Activated CD8-positive, alpha-beta T cell treated with anti-CD3 and anti-CD28 coated beads, Interleukin-2, amount 10 ng/mL, durations not matched to agents 7 days and 5 days (primary cell): ENCODE measurements at places on chromosomes 3 and 15.
A peak's percentile ranks its signal among the peaks of the same experiment; 100 is the strongest.

DNA sequence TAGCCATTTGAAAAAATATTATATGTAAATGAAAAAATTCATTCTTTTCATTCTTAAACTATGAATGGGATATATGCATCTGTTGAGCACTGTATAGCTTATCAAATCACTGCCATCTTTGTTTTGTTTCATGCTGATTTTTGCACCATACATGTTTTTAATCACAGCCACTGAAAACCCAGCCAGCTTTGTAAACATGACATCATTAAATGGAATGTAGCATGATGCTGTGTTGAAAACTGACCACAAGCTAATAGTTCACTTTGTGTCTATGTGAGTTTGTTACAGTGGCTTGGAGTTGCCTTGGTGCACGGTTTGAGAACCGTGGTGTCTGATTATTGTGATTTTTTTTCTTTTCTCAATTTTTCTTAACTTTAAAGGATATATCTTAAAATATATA lies 75.7 kb downstream of the GMPS start:
- DNase-seq, result no peak

- no peak for DNase-seq
These were observed 21.0 kb downstream of the PLXNB1 start for GRCh38 chr3:48408823-48409281.

- DNase-seq, result no peak
These were observed 189.9 kb upstream of the TMCO5A start for GRCh38 chr15:37744521-37744920.

- DNase-seq, result no peak
These were observed 207.0 kb downstream of the SUCLG2 start for GRCh38 chr3:67447393-67447792.

GRCh38 chr3:97821287-97821773 lies 481 bp upstream of the CRYBG3 start:
- DNase-seq, result peak; percentile 62

DNA sequence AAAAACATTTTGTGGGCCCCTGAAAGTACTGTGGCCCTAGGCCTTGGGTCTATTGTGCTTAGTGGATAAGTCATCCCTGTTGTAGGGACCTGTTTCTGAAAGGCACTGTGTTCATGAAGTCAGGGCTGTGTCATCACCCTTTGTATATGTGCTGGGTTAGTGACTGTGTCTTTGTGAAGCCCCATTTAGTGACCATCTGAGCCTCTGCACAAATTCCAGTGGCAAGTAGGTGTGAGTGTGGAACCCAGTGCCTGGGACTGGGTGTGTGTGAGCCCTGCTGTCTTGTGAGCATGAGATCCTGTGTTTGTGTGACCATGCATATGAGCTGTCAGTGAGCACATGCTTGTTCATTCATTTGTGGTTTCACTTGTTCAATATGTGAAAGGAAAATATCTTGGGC lies 1.2 kb upstream of the HYAL1 start:
- no peak for DNase-seq

DNA sequence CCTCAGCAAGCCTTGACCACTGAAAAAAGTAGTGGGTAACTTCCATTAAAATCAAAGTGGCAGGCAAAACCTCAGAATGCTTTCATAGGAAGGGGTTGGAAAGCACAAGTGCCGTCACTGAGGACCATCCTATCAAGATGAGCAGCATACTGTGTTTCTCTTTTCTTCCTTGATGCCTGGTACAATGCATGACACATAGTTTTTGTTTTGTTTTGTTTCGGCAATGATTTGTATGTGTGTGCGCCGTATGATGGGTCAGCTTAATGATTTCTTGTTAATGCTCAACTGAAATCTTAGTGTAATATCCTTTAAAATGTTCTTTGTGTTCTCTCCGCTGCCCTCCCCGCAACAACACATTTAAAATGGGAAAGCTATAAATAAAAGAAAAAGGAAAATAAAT lies 476.4 kb upstream of the KCNMB2 start:
- no peak for DNase-seq

GRCh38 chr3:107705046-107705445 lies 182.3 kb downstream of the BBX start:
- DNase-seq, result no peak

DNA sequence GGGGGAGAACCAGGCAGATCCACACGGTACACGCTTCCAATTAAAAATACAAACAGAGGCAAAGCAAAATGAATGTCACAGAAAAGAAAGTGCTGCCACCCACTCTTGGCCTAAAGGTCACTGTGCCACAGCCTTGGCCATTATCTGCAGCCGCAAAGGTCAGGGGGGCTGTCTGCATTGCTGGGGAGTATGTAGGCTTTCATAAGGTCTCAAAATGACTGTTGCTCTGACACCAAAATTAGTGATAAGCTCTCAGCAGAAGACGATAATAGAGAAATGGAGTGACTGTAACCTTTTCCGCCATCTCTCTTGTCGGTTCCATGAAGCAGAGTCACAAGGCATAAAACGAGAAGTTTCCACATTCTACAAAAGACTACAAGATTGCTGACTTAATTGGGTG lies 374.2 kb upstream of the ICE2 start:
- no peak for DNase-seq

DNA sequence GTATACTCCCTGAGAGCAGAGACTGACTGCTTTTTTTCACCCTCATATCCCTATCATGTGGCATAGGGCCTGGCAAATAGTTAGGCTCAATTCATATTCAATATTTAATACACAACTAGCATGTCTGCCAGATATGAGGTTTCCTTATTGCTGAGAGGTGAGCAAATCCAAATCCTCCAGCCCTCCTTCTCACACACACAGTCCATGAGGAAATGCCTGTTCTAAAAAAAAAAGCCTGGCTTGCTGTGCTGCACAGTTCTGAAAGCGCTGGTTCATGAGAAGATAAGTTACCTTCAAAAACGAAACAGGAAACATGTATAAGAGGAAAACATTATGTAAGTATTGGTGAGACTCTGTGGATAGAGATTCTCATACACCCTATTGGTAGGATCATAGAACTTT lies 15.5 kb upstream of the ACAP2 start:
- DNase-seq, result no peak

- DNase-seq, result no peak
These were observed 90.0 kb downstream of the GAP43 start for GRCh38 chr3:115713284-115713683.

GRCh38 chr3:110314512-110315114 lies 757.0 kb upstream of the NECTIN3 start:
- DNase-seq, result peak; percentile 65

DNA sequence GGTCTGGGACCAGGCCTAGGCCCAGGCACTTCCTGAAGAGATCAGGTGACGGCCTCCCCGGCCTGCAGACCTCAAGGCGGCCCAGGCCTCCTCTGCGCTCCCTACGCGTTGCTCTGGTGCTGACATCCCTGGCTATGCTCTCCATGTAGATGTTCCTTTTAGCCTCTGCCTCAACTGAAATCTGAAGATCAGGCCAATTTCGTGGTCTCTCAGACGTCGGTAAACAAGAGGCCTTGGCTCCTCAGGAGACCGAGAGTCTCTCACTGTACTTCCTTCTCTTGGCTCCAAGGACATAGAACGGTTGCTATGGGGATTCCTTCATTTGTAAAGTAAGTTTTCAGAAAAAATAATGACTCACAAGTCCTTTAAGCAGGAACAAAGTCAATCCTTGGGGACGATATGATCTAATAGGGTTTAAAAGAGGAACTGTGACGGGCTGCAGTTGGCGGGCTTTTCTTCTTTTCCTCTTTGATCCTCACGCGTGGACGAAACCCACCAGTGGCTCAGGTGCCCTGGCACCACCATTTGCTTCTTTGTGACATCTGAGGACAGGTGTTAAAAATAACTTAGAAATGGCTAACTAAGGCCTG lies 55.6 kb upstream of the CGNL1 start:
- DNase-seq, result no peak

- DNase-seq, result no peak
These were observed 535.2 kb downstream of the OCA2 start for GRCh38 chr15:27563765-27564370.

DNA sequence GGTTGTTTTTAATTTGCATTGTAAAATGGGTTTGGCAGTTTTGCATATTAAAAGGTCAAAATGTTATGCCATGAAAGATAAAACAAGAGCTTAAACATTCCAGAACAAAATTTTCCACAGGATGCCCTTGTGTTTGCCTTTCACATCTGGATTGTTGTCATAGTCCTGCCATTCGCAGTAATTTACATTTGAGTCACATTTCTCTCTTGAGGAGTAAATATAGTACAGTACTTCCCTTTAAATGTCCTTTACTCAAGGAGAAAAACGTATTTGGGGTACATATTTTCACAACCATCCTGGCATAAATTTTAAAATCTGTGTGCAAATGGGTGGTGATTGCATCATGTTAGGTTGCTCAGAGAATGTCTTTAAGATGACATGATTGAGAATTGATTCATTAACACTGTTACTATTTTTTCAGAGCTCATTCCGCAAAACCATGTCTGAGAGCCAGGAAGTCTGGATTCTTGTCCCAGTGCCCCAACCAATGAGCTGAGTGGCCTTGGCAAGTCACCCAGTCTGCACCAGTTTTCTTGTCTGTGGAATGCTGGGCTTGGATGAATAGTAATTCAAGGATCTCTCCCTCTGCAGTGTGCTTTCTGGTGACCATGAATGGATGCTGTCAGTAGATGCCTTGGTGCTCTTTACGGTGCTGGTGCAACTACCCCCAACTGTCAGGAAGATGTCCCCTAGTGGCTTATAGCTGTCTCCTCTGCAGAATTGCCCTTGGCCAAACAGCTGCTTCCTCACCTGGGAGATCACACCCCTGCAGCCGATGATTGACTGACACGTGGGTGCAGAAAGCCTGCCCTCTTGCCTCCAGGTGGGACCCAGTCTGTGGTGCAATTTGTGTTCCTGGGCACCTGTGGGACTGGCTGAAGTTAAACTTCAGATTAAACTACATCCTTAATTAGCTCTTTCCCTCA lies 43.0 kb downstream of the ABHD5 start:
- no peak for DNase-seq

DNA sequence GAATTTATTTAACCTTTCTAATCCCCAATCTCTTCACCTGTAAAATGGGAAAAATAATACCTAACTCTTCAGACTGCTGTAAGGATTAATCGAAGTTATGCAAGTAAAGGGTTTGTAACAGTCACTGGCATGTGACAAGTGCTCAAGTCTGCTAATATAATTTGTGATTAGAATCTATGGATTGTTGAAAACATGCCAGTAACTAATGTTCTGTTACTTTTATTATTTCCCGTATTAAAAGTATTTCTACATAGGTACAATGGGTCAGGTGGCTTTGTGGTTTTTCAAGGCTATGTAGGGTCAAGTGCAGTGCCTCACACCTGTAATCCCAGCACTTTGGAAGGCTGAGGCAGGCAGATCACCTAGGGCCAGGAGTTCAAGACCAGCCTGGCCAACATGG lies 29.4 kb downstream of the ULK4 start:
- no peak for DNase-seq

DNA sequence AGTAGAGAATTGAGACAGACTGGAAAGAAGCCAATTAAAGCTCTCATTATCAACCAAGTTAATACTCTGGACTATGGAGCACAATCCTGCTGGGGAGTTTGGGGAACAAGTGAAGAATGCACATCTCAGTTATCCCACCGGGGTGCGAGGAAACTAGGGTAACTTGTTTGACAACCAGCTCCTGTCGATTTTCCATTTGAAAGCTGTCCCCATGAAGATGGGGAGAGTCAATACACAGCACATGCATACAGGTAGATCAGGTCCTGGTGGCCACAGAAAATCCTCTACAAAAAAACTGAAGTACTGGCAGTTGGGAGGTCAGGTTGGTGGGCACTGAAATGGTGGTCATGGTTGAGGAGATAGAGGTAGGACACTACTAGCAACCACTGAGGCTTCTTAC lies 25.7 kb upstream of the GRAMD1C start:
- DNase-seq, result no peak

DNA sequence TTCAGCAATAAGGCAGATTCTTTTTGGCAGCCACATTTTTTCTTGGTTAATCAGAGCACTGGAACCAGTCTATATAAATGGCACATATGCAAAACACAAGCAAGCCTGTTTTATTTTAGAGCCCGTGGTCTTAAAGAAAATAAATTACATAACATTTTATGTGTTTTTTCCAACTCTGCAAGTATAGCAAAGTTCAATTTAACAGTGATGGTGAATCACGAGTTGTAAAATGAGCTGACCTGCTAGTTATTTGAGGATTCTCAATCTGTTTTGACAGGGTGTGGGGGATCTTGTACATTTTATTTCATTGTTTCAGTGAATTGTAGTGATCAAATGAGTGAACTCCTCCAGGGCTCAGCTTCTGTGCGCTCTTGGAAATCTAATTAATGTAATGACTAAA lies 2.7 kb downstream of the ARHGEF26 start:
- no peak for DNase-seq

DNA sequence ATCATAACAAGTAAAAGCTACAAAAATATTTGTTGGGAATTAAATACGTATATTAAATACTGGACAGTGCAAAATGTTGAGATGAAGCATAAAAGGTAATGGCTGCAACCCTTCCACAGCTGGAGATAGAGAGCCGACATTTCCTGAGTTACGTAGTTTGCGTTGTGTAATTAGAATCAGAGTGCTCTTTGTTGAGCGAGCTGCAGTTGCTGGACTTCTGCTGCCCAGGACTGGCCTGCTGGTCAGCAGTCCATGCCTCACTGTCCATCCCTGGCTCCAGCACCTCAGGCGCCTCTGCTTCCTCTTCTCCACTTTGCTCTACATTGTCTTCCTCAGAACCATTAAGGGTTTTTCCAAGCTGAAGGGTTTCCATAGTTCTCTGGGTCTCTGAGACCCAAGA lies 28.4 kb upstream of the SHC4 start:
- DNase-seq, result no peak

DNA sequence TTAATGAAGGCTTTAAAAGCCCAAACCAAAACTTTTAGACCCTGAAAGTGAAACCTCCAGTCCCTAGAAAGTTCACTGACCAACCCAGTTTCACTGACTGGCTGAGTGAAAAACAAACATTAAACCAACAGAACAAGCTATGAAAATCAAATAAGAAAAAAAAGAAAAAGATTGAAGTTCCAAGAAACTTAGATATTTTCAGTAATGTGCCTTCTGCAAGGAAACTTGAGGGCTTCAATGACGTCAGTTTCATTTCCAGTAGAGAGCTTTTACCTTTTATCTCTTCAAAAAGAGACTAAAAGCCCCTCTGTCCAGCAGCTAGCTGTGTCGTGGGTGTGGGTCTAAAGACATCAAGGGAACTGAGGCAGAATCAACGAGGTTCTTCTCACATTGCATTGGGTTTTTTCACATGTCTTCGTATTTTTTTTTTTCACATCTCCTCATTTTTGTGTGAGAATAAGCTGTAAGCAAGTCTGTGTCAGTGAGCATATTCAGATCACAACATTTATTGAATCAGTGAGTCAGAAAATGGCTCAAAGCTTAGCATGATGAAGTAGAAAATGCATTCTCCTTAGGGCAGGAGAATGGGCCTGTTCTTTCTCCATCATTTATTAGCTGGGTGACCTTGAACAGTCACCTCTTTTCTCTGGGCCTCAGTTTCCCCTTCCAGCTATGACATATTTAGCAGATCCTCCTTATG lies 54.8 kb upstream of the BCL6 start:
- DNase-seq, result peak; percentile 50

- DNase-seq, result no peak
These were observed 45.9 kb upstream of the THUMPD3 start for GRCh38 chr3:9316881-9317361.

GRCh38 chr3:87855616-87856015 lies 203.2 kb downstream of the CGGBP1 start:
- DNase-seq, result no peak

- DNase-seq, result no peak
These were observed 3.0 kb upstream of the MRPS22 start for GRCh38 chr3:139340784-139341183.

- DNase-seq, result no peak
These were observed 61.3 kb downstream of the PRTG start for GRCh38 chr15:55681631-55682030.
